ENCODE measurements at places on chromosomes 3 and 15. TPM values are rescaled to one million over a fixed set of nuclear protein-coding genes. Genes with fewer than 3 reads are reported as not detected.

SAMMSON gene
- not detected for total RNA-seq

- peaks cover 13% of the 10 kb centered on the region for H3K27me3 ChIP-seq
- no peak overlapping the region for H3K27ac ChIP-seq
- peak; percentile 42 for DNase-seq
- H3K4me1 ChIP-seq = peaks cover 10% of the 10 kb centered on the region
Measured at GRCh38 chr15:84079885-84080777, 155.4 kb upstream of the GOLGA6L4 start.

GRCh38 chr15:31278544-31279220, 48.0 kb upstream of the KLF13 start:
- DNase-seq = no peak
- no peaks in the 10 kb centered on the region for H3K27me3 ChIP-seq

DNA sequence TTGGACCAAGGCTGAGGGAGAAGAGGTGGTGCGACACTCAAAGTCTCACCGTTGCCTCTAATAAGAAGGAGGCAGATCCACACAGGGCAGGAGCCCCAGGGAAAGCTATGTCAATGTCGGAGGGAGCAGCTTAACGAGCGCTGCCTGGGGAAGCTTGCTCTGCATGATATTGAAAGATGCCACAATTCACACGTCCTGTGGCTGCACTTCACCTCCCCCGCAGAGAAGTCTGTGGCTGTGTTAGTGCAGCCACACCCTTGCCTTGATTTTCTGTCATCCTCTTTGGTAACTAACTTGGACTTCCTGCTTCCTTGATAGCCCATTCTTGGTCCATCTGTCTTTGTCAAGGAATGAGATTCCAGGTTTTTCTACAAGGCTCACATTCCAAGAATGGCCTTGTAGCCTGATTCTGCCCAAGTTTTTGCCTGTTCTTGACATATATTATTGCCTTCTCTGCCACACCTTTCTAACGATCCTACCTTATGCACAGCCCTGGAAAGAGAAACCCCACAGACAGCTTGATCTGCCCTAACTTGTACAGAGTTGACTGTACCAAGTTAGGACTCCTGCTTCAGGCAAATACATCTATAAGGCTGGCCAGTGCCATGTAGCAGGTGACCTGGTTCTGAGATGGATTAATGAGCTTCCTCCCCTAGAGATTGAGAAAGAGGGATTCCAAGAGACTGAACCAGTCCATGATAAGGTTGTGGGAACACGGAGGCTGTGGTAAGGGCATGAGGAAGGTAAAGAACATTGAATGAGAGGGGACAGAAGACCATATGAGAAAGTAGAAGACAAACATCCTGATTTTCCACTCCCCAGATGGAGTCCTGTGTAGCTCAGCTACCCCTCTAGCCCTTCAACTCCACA, 153.0 kb upstream of the WNT5A start:
- no peaks in the 10 kb centered on the region for H3K4me1 ChIP-seq
- no peak for DNase-seq
- no peak overlapping the region for H3K27ac ChIP-seq
- H3K36me3 ChIP-seq = no peaks in the 10 kb centered on the region
- H3K4me3 ChIP-seq = no peak overlapping the region
- no peaks in the 10 kb centered on the region for H3K27me3 ChIP-seq

- peaks cover 6% of the 10 kb centered on the region for H3K27me3 ChIP-seq
- no peaks in the 10 kb centered on the region for H3K36me3 ChIP-seq
- no peak overlapping the region for H3K27ac ChIP-seq
Measured at GRCh38 chr15:45333550-45333949, 44.8 kb downstream of the GATM start.

DNA sequence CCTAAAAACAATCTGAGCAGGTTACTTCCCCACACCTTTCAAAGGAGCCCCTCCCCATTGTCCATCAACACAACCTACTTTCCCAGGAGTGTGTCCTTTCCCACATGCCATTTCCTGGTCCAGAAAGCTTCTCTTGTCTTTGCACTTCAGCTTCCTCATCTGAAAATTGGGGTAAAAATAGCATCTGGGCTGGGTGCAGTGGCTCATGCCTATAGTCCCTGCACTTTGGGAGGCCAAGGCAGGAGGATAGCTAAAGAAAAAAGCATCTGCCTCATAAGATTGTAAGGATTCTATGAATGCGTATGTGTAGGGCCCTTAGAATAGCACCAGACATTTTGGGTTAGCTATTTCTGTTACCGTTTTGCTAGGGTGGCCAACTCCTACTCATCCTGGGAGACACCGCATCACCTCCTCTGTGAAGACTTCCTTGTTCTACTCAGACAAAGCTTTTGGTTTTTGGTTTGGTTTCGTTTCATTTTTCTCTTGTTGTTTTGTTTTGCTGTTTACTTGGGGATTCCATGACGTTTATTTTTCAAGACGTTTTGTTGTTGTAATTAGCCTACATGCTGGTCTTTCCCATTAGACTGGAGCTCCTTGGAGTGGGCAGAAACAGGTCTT, 224.4 kb upstream of the TLE3 start:
- no peak overlapping the region for H3K4me3 ChIP-seq
- no peaks in the 10 kb centered on the region for H3K36me3 ChIP-seq
- H3K27ac ChIP-seq = no peak overlapping the region
- no peaks in the 10 kb centered on the region for H3K4me1 ChIP-seq

DNA sequence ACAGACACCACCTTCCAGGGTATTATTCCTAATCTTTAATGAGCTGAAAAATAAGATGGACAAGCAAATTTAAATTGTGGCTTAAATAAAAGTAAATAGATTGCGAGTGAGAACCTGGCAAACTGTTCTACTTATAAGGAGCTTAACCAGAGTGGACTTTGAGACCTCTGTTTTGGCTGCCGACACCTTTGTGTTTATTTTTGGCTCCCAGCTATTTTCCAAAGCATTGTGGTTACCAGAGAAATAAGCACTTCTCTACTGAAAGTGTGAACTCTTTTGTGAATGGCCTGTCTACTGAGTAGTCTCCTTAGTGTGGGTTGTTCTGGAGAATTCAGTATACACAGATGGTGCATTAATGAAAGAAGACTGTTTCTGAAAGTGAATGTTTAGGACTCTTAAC, 109.4 kb downstream of the ATP8B4 start:
- H3K27me3 ChIP-seq = no peaks in the 10 kb centered on the region
- H3K27ac ChIP-seq = no peak overlapping the region
- DNase-seq = no peak
- no peaks in the 10 kb centered on the region for H3K4me1 ChIP-seq

- no peak overlapping the region for H3K27ac ChIP-seq
- no peaks in the 10 kb centered on the region for H3K36me3 ChIP-seq
- no peaks in the 10 kb centered on the region for H3K27me3 ChIP-seq
- DNase-seq = no peak
- peaks cover 7% of the 10 kb centered on the region for H3K4me1 ChIP-seq
- H3K4me3 ChIP-seq = no peak overlapping the region
Measured at GRCh38 chr3:125129512-125129997, 73.8 kb upstream of the HEG1 start.

DNA sequence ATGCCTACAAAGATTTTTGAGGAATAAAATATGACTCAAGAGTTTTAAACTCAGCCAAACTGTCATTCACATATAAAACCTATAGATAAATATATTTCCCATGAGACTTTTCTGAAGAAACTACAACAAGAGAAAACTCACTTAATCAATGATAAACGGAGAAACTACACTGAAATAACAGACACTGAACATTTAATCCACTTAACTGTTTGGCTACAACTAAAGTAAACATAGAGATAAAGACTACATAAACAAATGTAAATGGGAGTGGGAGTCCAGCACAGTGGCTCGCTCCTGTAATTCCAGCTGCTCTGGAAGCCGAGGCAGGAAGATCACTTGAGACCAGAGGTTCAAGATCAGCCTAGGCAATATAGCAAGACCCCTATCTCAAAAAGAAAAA, 79.2 kb downstream of the MEX3B start:
- no peak overlapping the region for H3K27ac ChIP-seq
- no peak for DNase-seq
- no peaks in the 10 kb centered on the region for H3K36me3 ChIP-seq
- no peak overlapping the region for H3K4me3 ChIP-seq
